ENCODE measurements at places on chromosomes 5 and 9.

GRCh38 chr5:173602423-173602822 lies 14.0 kb downstream of the BOD1 start:
- no peak for DNase-seq

DNA sequence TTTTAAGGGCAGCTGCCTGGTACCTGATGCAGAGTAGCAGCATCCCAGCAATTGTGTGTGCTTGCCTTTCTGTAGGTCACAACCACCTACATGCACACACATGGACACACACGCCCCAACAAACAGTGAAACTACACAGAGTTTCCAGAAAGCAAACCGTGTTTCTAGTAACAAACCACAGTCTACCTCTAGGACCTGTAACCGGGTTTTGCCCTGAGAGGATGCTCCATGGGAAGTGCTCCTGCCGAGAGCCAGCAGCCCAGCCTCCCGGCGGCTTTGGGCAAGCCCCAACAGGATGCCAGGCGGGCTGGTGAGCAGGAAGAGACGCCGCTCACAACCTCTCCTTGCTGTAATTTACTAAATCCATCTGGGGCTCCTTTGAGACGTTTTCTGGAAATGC lies 4.1 kb upstream of the TCF7 start:
- DNase-seq = no peak

DNA sequence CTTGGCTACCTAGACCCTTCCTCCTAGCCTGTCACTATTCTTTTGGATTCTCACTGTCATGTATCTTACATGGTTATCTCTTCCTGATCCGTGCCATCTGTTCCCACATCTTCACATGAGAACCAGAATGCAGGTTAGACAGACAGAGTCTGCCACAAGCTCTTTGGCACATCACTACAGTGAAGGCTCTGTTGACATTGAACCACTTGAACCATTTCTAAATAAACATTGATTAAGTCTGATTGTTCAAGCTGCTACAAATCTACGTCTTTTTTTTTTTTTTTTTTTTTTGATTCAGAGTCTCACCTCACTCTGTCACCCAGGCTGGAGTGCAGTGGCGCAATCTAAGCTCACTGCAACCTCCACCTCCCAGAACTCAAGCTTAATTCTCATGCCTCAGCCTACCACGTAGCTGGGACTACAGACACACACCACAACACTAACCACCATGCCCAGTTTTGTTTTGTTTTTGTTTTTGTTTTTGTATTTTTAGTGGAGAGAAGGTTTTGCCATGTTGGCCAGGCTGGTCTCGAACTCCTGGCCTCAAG lies 85.1 kb upstream of the LRRTM2 start:
- peak; percentile 56 for DNase-seq

- DNase-seq = no peak
Measured at GRCh38 chr5:150402229-150402773, 10.4 kb downstream of the CD74 start.

All from NCI-H1436 treated with DMSO at 0.1 percent for 48 hours (cell line).